Activated CD4-positive, alpha-beta T cell treated with anti-CD3 and anti-CD28 coated beads for 4 hours (primary cell): ENCODE measurements at places on chromosomes 5 and 9.
A peak's percentile ranks its signal among the peaks of the same experiment; 100 is the strongest.

GRCh38 chr9:114282926-114283325 is 40.0 kb upstream of the ORM1 start:
- no peak for DNase-seq

DNA sequence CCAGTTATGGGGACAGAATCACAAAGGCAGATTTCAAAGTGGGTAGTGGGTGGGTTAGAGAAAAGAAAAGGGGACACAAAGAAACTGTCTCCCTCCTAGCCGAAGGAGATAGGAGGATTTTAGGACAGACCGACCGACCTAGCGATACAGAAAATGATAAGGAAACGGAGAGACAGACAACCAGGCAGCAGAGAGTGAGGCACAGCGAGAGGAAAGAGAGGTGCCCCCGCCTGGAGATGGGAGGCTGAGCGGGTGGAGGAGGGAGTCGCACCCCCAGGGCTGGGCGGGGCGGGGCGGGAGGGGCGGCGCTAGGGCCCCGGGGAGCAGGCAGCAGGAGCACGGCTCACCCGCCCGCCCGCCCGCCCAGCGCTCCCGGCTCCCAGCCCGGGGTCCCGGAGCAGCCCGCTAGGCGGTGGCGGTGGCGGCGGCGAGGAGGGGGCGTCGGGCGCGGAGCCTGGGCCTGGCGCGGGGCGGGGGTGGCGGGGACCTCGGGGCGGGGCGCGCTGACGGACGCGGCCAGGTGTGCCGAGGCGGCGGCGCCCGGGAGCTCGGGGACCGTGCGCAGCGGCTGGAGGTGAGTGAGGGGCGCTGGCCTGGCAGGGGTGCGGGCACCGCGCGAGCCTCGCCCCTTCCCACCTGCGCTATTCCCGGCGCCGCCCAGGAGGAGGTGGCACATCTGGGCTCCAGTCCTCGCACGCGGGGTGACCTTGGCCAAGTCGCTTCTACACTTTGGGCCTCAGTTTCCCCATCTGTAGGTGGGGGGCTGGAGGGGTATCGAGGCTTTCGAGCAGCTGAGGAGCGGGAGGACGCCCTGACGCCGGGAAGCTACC is 15.9 kb upstream of the SYNPO start:
- DNase-seq = peak; percentile 25

GRCh38 chr5:102750151-102750834 is 4.8 kb upstream of the PAM start:
- no peak for DNase-seq

DNA sequence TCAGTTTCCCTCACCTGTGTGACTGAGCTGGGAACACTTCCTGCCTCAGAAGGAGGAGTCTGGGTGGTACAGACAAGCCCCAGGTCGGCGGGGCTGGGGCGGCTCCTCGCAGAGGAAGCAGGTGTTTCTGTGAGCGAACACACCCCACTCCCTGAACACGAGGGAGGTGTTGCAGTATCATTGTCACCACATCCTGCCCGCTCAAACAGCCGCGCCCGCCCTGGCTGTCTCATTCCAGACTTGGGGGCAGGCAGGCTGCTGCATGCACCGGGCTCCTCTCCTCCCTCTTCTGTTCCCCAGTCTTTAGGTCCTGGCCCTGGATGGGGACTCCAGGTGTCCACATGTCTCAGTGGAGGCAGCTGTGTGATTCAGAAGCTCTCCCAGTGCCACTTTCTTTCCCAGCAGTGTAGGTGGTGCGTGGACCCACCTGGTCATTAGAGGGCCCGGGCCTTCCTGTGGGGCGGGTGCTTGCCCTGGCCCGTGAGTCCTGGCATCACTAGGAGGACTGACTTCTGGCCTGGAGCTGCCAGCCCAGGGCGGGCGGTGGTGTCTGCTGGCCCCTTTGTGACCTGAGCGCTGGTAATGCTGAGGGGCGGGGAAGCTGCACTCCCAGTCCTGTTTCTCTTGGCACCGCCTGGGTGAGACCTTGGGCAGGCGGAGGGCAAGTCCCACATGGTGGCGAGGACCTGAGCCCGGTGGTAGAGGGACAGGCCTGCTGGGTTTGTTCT is 18.3 kb upstream of the PHYHD1 start:
- peak; percentile 86 for DNase-seq

DNA sequence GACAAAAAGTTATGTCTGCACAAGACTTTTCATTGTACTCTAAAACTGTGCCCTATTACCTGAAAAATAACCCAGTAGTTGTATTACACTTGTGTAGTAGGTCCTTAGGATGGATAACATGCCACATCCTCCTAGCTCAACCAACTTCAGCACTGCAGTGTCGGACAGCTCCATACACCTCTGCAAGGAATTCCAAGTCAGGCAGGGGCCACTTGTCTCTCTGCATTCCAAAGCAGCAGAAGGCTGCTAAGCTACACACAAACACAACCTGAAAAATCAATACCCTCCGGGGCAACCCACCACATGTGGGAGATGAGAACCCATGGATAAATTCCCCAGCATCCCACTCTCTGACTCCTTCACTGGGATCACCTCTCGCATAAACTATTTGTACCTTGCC is 50.2 kb downstream of the MED10 start:
- DNase-seq = no peak

- DNase-seq = peak; percentile 37
Measured at GRCh38 chr5:141845371-141845851, 32.8 kb downstream of the PCDH1 start.

DNA sequence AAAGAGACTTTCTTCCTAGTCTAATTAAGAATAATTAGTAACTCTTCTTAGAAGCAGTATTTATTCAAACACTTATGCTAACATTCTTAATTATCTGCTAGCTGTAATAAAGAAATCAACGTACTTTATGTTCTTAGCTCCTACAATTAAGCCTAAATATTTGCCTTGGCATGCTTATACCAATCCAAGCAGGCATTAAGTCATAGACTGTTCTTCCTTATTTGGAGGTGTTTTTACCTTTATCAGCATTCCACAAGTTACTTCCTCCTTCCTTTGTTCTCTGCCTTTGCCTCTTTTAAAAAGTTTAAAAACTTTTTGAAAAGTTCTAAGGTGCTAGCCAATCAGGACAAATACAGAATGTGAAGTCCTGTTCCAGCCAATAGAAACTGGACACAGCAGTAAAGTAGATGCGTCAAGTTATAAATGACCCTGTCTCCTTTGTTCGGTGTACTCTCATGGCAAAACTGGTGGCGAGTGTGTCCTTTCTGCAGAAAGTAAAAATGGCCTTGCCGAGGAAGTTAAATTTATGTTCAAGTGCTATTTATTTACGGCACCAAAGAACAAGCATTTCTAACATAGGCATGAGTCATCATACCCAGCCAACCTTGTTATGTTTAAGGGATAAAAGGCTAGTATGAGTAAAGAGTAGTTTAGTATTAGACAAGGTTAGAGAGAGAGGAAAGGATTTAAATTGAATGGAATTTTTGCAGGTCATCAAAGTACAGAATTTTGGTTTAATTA is 58.6 kb downstream of the GPBP1 start:
- no peak for DNase-seq

DNA sequence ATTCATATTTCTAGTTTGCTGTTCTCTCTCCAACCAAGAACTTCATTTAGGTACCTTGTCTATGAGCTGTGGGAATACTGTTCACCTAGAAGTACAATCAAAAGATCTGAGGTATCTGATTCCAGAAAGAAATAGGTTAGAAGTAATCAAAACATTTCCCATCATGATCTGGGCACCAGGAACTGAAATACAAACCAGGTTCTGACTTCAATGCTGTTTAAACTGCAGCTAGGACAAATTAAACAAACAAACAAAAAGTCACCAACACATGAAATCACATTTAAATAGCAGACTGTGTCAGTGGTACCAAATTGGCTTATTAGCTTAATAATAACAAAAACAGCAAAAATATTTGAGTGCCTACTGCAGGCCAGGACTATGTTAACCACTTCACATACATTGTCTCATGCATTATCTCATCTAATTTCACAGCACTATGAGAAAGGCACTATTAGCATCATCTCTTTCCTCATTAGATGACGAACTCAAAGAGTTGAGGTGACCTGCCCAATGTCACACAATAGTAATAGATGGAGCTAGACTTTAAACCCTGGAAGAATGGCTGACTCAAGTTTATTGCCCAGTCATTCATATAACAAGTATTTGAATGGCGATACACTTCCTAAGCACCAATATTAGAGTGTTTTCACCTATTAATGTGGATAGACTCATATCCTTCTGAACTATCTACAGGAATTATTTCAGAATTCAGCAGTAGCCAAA is 14.5 kb downstream of the PLPP1 start:
- no peak for DNase-seq

GRCh38 chr5:37771731-37772130 is 68.1 kb downstream of the GDNF start:
- no peak for DNase-seq

GRCh38 chr5:156802501-156802900 is 47.6 kb upstream of the PPP1R2B start:
- DNase-seq = no peak

DNA sequence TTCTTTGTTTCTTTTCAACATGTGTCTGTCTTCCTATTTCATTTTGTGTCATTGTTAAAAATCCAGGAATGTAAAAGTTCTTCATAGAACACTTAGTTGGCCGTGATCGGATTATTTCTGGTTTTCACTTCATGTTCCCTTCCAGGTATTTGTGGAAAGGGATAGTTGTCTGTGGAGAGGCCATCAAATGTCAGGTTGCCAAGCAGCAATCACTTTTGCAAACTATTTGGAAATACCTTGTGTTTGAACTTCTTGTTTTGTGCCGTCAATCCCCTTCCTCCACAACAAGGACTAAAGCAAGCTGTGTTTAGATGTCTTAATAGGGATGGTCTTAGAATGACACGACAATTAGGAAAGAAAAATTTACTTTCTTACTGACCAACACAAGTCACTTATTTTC is 116.9 kb upstream of the MPDZ start:
- no peak for DNase-seq

DNA sequence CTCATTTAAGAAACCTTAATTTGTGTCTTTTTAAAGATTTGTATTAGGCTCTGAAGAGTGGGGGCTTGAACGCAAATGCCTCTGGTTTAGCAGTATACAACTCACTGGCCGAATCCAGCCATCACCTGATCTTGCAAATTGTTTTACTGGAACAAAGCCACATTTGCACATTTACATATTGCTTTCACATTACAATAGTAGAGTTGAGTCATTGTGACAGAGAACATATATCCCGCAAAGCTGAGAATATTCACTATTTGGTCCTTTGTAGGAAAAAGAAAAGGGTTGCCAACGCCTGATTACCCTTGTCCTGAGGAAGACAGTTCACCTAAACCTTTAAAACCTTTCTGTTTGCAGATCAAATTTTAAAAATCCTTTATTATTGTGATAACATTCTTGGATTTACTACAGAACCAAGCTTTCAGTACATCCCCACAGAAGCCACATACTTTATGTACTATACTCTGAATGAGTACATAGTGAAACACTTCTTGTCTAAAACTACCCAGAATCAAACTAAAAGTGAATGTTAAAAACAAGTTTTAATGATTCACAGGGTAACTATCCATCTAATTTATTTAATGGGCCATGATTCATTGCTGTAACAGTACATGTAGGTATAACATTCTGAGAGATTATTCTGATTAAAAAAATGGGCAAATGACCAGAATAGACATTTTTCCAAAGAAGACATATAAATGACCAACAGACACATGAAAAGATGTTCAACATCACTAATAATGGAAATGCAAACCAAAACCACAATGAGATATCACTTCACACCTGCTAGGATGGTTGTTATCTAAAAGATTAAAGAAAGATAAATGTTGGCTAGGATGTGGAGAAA is 161.0 kb downstream of the SLC25A46 start:
- no peak for DNase-seq

DNA sequence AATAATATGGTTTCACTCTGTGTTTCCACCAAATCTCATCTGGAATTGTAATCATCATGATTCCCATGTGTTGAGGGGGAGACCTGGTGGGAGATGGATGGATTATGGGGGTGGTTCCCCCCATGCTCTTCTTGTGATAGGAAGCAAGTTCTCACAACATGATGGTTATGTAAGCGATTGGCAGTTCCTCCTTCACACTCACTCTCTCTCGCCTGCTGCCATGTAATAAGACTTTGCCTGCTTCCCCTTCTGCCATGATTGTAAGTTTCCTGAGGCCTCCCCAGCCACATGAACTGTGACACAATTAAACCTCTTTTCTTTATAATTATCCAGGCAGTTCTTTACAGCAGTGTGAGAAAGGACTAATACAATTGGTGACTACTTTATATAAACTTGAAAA is 48.4 kb downstream of the PTBP3 start:
- DNase-seq = no peak

- no peak for DNase-seq
Measured at GRCh38 chr5:103256178-103256577, 2.4 kb upstream of the MACIR start.

DNA sequence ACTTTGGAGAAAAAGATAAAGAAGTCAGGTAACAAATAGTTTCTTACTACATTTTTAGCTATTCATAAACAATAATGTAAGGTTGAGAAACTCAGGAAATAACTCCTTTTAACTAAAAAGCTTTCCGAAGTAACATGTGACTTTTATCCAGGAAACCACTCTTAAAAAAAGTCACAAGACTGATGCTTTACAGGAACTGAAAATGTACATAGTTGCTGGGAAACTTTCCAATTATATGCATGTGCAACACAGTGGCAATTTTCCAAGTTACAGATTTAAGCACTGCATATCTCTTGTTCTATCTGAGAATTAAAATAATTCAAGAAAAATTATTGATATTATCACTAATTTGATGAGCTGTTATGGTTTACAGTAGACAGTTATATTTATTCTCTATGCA is 105.2 kb downstream of the CDH10 start:
- DNase-seq = no peak

- no peak for DNase-seq
Measured at GRCh38 chr9:106421772-106422171, 441.2 kb upstream of the ZNF462 start.

DNA sequence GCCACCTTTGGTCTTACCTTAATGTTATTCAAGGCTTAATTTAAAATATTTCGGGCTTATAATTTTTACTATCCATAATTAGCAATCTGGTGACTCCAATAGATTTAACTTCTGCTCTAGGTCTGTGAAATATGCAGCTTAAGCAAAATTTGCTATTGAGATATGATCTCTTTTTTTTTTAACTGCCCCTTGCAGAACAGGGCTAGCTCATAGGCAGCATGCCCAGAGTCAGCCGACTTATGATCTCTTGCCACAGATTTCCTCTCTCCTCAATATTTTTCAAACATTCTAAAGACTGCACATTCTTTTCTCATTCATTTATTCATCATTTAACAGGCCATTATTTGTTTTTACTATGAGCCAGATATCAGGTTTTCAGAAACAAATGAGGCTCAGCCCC is 4.5 kb downstream of the TTC23L start:
- DNase-seq = no peak

- DNase-seq = no peak
Measured at GRCh38 chr5:15475367-15475766, 24.6 kb upstream of the FBXL7 start.

- no peak for DNase-seq
Measured at GRCh38 chr5:76224898-76225297, 141.7 kb downstream of the SV2C start.
